Activated CD8-positive, alpha-beta T cell treated with anti-CD3 and anti-CD28 coated beads for 36 hours (primary cell): ENCODE measurements at places on chromosomes 7 and 10. TPM values are rescaled to one million over a fixed set of nuclear protein-coding genes. Genes with fewer than 3 reads are reported as not detected.

- H3K27me3 ChIP-seq, result no peaks in the 10 kb centered on the region
- H3K36me3 ChIP-seq, result no peaks in the 10 kb centered on the region
- no peak for DNase-seq
These were observed 481.6 kb downstream of the TNS3 start for GRCh38 chr7:47100148-47100816.

Gene CDC14C
- total RNA-seq, result not detected

DNA sequence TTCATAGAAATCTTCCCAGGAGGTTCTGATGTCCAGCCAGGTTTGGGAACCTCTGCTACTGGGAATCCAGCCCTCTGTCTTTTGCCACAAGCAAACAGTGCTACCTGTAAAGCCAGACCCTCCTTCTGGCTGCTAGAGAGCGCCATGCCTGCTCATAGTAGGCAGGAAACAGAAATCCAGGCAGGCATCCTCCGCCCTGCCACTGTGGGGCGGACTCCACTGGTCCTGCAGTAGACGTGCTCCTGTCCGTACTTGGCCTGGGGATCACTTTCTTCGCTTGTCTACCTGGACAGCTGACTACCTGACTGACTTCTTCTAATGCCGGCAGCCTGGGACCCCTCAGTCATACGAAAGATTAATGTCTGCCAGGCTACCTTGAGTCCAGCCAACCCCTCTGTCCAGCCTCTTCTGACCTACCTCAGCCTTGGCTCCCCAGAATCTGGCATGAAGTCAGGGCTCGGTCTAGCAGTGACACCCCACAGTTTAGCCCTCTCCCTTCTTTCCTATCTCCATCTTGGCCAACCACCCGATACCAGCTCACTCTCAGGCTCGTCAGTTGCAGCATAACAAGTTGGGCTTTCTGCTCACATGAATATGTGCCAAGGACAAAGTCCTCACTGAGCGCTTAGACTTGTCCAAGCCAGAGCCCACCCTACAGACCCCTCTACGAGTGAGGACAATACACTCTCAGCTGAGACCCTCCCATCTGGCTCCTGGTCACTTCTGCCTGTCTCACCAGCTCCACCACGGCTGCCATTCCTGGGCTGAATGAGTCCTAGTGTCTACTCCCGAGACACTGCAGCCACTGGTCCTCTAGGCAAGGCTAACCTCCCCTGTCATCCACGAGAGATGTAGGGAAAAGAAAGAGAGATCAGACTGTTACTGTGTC lies 43.9 kb upstream of the OPALIN start:
- no peak overlapping the region for H3K4me3 ChIP-seq
- no peaks in the 10 kb centered on the region for H3K36me3 ChIP-seq
- no peak overlapping the region for H3K27ac ChIP-seq
- H3K4me1 ChIP-seq, result no peaks in the 10 kb centered on the region

Gene TMEM176A
- not detected for total RNA-seq

DNA sequence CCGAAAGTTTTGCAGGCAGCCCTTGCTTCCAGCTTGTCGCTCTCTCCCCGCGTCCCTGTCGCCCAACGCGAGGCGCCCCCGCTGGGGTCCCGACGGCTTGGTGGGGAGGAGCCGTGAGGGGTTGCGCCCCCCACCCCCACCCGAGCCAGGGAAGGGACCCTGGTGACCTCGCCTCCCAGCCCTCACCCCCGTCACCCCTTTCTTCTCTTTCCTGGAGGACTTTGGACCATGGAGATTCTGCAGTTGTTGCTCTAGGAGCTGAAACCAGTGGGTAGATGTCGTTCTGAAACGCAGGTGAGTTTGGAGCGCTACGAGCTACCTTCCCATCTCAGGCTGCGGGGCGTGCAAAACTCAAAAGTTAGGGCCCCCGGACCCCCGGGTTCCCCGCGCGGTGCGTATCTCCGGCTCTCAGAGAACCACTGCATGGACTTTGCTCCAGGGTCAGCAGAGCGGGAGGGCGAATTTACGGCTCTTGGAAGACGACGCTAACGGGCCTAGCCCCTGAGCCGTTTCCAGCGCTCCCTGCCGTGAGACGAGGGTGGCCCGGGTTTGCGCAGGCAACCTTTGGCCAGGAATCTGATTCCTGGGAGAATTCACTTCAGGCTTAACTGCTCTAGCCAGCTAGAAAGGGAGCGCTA lies 684 bp upstream of the ATXN7L1 start:
- peak; percentile 16 for DNase-seq
- H3K4me3 ChIP-seq, result peak overlapping the region; percentile 73
- peaks cover 1% of the 10 kb centered on the region for H3K27me3 ChIP-seq
- peaks cover 5% of the 10 kb centered on the region for H3K36me3 ChIP-seq
- peak overlapping the region; percentile 47 for H3K27ac ChIP-seq
- H3K4me1 ChIP-seq, result peaks cover 56% of the 10 kb centered on the region

Gene ITGB8
- not detected for total RNA-seq

Gene IDE
- total RNA-seq, result 33.2 TPM
